ENCODE measurements at places on chromosomes 3 and 15.
A peak's percentile ranks its signal among the peaks of the same experiment; 100 is the strongest.

DNA sequence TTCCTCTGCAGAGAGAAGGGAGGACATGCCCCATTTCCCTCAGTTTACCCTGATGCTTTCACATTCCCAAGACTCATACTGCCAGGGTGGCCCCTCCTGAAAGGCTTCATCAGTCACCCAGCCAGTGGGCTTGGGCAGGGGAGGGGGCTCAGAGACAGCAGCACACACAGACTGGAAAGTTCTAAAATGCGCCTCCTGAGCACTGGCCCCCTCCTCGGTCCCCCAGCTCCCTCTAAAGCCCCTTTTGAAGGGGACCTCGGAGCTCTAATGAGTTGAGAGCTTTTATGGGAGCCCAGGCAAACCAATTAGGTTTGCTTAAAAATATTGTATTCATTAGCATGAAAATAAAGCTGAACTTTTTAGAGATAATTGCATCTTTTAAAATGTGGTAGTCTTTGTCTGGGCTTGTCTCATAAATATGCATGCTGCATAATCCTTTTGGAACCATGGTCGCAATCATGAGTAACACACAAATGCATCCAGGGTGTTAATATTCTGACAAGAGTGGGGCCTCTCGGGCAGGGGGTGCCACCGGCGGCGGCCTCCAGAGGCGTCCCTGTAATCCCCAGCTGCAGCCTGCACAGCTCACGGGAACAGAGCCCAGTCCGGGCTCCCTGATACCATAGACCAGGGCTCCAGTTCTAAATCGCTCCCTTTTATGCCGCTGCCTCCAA lies 78.5 kb downstream of the RPLP1 start:
- DNase-seq: no peak

GRCh38 chr15:60476713-60477112 lies 2.2 kb downstream of the ICE2 start:
- DNase-seq: no peak

GRCh38 chr15:62649793-62650420 lies 392.6 kb upstream of the TPM1 start:
- DNase-seq: peak; percentile 93

GRCh38 chr3:94776401-94776915 lies 713.6 kb downstream of the NSUN3 start:
- no peak for DNase-seq

- peak; percentile 35 for DNase-seq
These were observed 90.9 kb downstream of the SAMMSON start for GRCh38 chr3:70090322-70090913.

DNA sequence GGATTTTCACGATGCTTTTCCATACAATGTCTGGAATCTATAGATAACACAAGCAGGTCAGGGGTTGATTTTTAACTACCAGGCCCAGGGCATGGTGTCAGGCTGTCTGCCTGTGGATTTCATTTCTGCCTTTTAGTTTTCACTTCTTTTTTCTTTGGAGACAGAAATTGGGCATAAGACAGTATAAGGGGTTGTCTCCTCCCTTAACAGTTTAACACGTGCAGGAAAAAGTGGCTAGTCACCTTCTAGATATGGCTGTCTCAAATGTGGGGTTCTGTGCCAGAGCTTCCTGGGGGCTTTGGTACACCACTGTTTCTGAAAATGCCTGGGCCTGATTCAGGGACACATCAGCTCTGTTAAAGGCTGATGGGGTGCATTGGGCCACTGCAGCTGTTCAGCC lies 7.4 kb upstream of the ZNF589 start:
- peak; percentile 26 for DNase-seq

- DNase-seq: no peak
These were observed 272.1 kb downstream of the UACA start for GRCh38 chr15:70491201-70491621.

DNA sequence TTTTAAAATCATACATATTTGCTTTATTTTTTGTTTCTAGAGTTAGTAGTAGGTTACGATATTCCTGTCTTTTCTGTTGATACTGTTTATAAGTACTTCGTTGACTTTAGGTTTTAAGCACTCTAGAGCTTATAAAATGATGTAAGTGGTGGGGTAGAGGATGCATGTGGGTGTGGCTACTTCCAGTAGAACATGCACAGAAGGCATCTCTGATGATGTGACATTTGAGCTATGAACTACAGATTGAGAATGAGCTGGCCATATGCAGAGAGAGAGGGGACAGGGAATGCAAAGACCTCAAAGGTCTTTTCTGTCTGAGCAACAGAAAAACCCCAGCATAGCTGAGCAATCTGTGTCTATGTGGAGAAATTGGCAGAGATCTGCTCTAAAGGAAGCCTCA lies 233.9 kb upstream of the STAC start:
- DNase-seq: no peak

GRCh38 chr3:9067352-9067975 lies 104.2 kb upstream of the RAD18 start:
- peak; percentile 71 for DNase-seq

DNA sequence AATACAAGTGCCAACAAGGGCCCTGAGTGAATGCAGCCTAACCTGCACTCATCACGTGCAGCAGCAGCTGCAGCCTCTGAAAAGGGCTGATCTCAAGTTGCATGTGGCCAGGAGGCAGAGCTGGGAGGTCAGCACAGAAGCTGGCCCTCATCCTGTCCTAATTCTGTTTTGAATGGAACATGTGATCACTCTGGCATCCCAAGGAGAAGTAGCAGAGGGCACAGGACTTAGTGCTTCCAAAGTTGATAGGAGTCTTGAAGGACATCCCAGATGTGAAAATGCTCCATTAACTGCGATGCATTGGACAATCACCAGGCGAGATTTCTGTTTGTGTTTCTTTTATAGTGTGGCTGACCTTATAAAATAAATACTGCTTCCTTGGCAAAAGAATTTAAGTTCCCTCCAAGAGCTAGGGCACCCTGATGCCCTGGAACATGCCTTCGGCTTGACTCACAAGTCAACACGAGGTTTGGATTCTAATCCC lies 31.6 kb upstream of the STAG1 start:
- no peak for DNase-seq

- DNase-seq: no peak
These were observed 20.8 kb upstream of the NR2C2 start for GRCh38 chr3:14926592-14926991.

DNA sequence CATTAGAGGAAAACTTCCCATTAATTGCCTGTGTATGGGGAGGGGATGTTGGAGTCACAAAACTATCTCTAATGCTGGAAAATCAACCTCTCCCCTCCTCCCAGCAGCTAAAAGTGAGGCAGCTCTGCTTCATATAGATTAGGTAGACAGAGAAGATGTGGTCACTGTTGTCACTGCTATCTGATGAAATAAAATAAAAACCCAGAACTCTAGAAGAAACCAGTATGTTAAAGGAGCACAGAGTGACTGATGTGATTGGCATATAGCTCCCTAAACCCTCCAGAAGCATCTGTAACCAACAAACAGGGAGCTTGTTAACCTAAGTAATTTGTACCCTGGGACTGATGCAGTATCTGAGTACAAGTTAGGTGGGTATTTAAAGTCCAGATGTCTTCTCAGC lies 211.9 kb upstream of the TRIM42 start:
- no peak for DNase-seq

GRCh38 chr15:39176030-39176429 lies 404.8 kb upstream of the THBS1 start:
- DNase-seq: no peak

DNA sequence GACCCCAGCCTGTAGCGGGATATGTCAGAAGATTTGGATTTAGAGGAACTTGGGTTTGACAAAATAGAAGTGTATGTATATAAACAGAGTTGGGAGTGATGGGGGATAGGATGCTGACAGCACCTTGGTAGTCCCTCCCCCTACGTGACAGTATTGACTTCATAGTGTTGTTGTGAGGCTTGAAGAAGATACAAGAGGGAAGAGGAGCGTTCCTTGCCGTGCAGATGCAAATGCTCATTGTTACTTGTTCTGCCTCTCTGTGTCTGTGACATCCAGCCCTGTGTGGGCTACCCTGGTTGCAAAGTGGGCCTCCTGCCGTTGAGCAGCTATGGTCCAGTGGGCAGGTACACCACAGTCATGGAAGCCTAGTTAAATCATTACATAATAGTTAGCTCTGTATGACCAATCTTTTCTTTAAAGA lies 45.0 kb downstream of the SMAD3 start:
- DNase-seq: no peak

GRCh38 chr3:24004171-24004938 lies 59.3 kb downstream of the NR1D2 start:
- no peak for DNase-seq
